ENCODE measurements at places on chromosomes 4 and X.

GRCh38 chr4:168119890-168120289 is 27.6 kb downstream of the ANXA10 start:
- DNase-seq, result no peak

DNA sequence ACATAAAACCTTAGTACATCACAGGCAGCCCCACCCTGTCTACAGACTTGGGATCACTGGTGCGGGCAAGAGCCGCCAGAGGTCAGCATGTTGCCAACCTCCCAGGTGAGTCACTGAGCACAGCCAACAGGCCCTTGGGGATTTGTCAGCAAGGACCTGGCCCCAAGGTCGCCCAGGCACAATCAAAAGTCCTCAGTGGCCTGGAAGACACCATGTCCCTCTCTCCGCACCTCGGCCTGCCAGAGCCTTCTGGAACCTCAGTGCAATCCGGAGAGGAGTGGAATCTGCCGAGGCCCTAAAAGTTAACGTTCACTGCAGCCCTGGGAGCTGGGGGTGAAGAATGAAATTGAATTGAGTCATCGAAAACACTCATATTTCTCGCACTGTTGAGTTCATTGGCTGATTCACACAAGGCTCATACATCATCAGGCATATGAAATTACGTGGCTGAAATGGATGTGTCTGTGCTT is 74.3 kb downstream of the WFS1 start:
- no peak for DNase-seq

DNA sequence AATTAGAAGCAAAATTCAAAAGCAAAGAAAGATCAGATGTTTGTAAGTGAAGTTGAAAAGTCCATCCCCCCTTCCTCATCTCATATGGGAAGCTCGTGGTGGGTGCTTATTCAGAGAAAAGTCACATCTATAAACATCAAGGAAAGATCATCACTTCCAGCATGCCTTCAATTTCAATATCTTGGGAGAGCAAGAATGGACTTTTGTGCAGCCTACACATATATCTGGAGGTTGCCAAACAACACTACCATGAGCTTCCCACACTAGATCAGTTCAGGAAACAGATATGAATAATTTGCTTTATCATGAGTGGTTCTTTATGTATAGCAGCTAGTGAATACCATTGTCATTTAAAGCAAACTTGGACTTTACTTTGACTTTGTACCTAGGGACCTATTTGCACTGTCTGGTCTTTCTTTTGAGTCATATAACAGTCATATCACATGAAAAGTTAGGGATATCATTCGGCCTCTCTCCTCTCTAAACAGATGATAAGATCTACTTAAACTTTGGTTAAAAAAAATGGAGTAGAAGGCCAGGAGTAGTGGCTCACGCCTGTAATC is 5.6 kb upstream of the TBL1X start:
- no peak for DNase-seq

DNA sequence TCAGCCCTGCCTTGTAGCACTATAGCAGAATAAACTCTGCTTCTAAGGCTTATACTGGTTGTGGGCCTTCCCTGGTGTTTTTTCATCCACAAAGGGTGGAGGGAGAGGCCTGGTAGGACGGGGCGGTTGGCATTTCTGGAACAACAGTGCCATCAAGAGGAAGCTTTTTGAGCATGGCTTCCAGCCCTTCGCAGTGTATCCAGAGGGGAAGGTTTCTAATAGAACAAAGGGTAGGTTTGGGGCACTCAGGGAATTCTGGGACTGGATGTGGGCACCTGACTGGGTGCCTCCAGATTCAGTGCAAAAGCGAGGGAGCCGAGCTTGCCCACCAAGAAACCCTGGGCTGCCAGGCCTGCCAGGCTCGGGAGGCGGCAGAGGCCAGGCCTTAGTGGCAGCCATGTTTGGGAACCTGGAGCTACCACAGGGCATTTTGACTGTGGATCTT is 229.6 kb upstream of the AGTR2 start:
- DNase-seq, result peak; percentile 84

DNA sequence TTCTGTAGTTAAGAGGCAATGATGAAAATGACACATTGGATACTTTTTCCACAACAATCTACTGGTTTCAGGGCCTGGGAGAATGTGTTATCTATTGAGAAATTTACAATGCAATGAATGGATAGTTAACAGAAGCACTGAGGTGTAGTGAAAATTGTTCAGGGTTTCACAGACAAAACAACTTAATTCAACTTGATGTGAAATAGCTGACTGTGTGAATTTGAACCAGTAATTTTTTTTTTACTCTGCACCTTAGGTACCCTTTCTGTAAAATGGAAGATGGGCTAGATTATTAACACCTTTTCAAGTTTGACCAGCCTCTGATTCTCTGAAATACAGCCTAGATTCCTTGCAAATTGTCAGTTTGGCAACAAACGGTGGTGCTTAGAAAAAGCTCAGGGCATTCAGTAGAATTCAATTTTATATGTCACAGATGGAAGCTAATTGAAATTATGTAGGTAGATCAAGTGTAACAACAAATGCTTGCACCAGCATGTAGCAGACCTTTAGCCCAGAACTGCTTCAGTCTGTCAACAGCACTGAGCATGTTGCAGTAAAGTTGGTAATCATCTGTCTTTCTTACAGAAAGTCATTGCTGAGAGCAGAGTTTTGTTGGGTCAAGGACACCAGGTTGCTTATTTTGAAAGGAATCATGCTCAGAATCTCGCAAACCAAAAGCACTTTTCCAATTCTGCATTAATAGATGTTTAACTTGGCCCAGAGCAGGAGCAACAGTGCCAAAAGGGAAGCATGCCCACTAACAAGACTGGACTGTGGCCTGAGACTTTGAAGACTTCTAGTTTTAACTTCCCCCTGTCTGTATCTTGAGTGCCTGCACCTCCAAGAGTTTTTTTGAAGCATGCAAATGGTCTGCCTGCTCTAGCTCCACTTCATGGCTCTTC is 526.6 kb downstream of the PACRGL start:
- DNase-seq, result no peak

- no peak for DNase-seq
Observed at GRCh38 chr4:181897935-181898334, 345.3 kb upstream of the TENM3 start.

- no peak for DNase-seq
Observed at GRCh38 chr4:109820563-109820962, 5.0 kb downstream of the GAR1 start.

DNA sequence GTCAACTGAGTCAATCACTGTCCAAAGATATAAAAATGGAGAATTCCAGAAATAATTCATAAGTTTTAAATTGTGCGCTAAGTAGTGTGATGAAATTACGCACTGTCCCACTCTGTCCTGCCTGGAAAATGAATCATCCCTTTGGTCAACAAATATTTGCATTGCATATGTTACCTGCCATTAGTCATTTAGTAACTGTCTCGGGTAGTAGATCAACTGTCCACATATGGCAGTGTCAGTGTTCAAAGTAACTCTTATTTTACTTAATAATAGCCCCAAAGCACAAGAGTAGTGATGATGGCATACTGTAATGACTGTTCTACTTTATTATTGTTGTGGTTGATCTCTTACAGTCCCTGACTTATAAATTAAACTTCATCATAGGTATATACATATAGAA is 3.4 kb downstream of the YTHDC1 start:
- DNase-seq, result no peak
